ENCODE measurements at places on chromosomes 3 and 15.

DNA sequence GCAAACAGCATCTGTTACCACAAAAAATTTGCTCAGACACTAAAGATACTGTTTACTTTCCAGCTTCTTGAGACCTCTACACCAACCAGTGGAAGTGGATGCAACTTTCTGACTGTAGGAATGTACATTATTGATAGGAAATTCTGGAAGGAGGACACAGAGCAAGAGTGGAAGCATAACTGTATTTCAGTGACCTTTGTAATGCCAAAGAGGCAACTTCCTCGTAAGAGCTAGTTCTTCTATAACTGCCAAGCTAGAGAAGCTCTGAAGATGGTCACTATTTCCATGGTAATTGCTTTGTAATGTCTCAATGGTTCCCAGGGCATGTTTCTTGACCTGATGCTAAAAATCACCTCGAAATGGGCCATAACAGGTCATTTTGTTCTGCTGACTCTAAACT is 96.3 kb upstream of the SLC2A2 start:
- DNase-seq: no peak

- no peak for DNase-seq
Measured at GRCh38 chr15:79900087-79900486, 3.3 kb upstream of the MTHFS start.

GRCh38 chr3:17979911-17980310 is 237.5 kb upstream of the TBC1D5 start:
- DNase-seq: no peak

GRCh38 chr3:10366651-10367101 is 45.8 kb upstream of the SEC13 start:
- DNase-seq: no peak

DNA sequence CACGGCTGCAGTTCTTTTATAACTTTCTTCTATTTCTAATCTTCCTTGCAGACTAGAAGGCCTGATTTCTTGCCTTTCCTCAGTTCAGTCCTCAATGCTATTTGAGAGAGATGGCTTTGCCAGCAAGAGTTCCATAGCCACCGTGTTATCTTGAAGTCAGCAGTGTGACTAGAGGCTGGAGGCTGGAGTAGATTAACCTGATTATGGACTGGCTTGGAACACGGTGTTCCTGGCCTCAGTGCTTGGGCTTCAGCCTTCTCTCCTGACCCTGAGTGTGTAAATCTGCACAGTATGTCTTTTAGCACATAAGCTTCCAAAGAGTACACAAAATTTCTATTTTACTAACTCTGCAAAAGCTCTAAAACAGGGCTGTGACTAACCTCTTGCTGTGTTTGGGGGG is 61.4 kb downstream of the CCDC54 start:
- no peak for DNase-seq

GRCh38 chr3:27507111-27507510 is 22.9 kb upstream of the SLC4A7 start:
- no peak for DNase-seq

DNA sequence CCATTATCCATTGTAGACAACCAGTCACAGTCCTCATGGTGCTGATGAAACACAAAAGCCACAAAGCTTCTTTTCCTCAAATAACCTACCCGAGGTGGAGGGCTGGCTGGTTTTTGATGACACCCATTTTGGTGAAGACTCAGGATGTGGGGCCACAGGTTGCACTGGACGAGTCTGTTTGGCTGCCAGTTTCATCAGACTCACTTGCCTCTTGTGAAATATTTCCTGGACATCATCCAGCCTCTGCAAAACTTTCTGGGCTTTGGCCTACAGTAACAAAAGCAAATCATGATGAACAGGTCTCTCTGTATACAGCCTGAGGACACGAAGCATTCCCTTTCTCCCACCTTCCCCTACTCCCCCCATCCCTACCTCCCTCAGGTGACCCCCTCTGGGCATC is 42.2 kb downstream of the B3GNT5 start:
- DNase-seq: no peak

DNA sequence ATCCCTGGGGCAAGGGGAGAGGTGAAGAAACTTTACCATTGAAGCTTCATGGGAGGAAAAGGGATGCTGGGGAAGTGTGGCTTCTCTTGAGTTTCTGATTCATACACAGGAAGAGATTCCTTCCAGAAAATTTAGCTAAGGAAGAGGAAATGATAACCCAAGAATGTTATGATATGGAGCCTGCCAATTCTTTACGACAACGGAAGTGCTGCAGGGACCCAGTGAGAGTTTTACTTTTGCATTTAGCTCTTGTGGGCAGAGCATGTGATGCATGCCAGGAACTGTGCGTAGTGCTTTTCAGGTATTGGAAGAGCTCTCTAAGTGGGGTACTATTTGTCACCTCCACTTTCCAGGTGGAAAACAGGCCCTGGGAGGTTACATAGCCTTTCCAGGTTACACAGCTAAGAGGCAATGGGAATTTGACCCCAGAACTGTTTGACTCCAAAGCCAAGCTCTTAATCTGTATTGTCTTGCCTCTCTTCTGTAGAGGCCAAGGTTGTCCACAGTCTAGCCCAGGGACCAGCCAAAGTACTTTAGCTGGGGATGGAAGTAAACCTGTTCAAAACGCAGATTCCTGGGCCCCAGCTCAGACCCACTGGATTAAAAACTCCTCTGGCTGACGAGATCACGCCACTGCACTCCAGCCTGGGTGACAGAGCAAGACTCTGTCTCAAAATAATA is 23.0 kb downstream of the CMTM7 start:
- DNase-seq: no peak

All from amygdala (tissue), 56 donors.